ENCODE measurements at places on chromosomes 4 and X.

GRCh38 chr4:64192731-64193412 is 216.4 kb downstream of the TECRL start:
- DNase-seq = no peak

DNA sequence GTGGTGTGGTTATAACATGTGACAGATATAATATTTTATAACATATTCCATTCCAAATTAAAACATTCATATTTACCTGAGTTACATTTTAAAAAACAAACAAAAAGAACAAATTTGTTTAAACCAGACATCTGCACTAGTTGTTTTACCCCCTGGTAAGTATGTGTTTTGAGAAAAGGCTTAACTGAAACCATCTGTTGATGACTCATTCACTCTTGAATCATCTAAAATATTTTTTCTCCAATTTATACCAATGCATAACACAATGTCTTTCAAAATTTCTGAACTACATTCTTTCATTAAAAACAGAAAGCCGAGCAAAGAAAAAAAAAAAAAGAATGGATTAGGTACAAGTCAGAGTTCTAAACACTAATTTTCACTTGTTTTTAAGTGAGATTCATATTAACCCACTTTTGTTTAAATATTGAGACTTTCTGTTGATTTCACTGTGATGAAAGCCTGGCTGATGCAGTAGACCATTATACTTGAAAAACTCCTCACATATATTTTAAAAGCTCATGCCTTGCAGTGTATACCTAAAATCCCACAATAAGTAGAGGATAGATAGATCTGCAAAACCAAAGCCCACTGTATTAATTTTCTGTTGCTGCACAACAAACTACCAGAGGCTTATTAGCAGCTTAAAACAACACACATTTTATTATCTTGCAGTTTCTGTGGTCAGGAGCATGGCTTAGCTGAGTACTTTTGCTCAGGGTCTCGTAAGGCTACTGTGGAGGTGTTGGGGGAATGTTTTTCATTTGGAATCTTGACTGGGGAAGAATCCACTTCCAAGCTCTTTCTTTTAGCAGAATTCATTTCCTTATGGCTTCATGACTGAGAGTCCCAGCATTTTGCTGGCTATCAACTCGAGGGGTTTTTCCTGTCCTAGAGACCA is 221.5 kb downstream of the PCDH18 start:
- DNase-seq = no peak

- no peak for DNase-seq
These were observed 175.2 kb upstream of the CPEB2 start for GRCh38 chr4:14827111-14827510.

GRCh38 chr4:69493515-69493914 is 2.2 kb downstream of the UGT2B4 start:
- no peak for DNase-seq
